ENCODE measurements at places on chromosomes 3 and 15.

GRCh38 chr3:159765860-159766294 lies 222.8 kb upstream of the IL12A start:
- DNase-seq, result no peak

GRCh38 chr3:160370987-160371857 lies 27.8 kb downstream of the IFT80 start:
- no peak for DNase-seq

- no peak for DNase-seq
Observed at GRCh38 chr3:135325096-135325495, 530.0 kb downstream of the EPHB1 start.

DNA sequence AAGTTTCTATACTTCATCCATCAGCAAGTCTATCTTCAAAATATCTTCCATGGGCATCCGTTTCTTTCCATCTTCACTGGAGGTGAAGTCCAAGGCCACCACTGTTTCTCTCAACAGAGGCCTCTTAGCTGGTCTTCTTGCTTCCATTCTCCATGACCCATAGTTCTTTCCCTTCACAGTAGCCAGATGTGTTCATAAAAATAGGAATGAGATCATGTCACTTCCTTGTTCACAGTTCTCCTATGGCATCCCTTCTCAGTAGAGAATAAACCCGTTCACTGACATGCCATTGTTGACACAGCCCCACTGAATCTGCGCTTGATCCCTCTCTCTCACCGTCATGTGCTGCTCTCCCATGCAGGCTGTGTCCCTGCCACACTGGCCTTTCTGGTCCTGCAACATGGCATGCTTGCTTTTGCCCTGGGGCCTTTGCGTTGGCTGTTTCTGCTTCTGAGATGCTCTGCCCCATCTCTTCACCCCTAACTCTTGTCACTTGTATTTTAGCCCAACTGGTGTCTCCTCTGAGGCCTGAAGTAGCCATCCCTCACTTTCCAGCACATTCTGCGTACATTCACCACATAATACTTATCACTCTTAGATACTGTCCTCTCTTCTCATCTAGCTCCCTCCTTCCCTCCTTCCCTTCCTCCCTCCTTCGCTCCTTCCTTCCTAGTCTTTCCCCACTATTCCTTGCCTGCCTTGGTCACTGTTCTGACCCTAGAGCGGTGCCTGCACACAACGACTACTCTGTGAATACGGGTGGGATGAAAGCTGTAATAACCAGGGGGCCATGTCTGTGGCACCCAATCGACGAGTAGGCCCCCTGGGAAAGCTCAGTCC lies 42.0 kb downstream of the STARD5 start:
- DNase-seq, result no peak

DNA sequence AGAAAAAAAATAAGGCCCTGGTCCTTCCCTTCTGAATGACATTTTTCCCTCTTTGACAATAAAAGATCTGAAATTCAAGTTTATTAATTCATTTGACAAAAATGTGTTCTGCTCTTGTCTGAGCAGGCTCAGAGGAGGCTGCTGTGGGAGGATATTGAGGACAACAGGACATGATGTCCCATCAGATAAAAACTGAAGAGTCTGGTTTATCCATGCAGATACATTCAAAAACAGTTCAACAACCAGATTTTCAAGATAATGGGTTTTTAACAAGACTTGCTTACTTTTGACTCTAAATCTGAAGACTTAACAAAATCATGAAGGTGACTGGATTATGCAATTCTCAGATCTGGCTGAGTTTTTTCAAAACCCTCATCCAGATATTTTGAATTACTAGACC lies 36.9 kb upstream of the STRIT1 start:
- no peak for DNase-seq

DNA sequence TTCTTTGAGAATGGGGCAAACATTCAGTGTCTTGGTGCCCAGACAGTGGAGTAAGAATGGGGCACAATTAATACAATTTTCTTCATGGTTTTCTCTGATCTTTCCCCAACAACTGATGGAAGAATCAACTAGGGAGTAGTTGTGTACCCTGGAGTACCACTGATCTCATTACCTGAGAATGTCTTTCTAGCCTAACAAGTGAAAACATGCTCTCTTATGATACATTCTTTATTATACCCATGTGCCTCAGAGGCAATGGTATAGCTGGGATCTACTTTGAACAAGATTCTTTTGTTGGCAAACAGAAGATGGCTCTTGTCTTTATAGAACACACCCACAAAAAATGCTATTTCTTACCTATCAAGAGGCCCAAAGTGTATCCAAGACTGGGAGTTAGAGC lies 250.6 kb upstream of the CMC1 start:
- DNase-seq, result no peak

All from activated CD4-positive, CD25-positive, alpha-beta regulatory T cell treated with anti-CD3 and anti-CD28 coated beads, Interleukin-2, amount 50 U/mL, for 72 hours (primary cell).